Kidney capillary endothelial cell (primary cell): ENCODE measurements at places on chromosomes 5 and 9.

DNA sequence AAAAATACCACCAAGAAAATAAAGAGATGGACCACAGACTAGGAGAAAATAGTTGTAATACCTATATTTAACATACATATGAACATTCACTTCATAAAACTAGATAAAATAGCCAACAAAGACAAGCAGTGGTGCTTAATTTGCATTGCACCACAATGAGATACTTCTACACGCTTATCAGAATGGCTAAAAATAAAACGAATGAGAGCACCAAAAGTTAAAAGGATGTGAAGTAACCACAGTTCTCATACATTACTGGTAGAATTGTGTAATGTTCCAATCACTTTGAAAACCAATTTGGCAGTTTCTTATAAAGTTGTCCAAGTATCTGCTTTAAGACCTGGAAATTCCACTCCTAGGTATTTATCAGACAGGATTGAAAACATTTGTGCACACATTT lies 198.9 kb upstream of the SGCD start:
- DNase-seq = no peak

- no peak for DNase-seq
Observed at GRCh38 chr5:179805070-179805528, 1.6 kb downstream of the MGAT4B start.

DNA sequence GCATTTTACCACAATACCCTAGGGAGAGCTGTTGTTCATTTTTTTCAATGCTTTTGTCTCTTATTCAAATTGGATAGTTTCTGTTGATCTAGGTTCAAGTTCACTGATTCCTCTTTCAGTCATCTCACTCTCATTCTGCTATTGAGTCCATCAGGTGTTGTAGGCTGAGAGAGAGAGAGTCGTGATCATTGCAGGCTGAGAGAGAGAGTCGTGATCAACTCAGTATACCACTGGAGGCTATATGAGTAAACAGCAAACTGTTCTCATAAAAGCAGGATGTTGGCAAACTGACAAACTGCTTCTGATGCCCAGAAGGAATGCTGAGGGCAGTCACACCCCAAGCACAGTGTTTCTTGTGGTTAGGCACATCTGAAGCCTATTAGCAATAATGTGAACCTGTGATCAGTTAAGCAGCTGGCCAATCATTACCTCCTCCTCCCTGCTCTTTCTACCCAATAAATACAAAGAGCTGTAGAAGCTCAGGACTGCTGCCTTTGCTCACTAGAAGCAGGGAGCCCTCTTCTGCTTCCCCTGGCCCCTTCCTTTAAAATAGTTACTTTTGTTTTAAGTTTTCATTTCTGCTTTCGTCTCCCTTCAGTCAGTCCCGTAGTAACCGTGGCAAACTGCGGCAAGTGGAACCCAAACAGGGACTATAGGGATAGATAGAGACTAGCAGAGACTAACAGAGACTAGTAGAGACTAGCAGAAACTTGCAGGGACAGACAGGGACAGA lies 476.1 kb upstream of the ACO1 start:
- no peak for DNase-seq

DNA sequence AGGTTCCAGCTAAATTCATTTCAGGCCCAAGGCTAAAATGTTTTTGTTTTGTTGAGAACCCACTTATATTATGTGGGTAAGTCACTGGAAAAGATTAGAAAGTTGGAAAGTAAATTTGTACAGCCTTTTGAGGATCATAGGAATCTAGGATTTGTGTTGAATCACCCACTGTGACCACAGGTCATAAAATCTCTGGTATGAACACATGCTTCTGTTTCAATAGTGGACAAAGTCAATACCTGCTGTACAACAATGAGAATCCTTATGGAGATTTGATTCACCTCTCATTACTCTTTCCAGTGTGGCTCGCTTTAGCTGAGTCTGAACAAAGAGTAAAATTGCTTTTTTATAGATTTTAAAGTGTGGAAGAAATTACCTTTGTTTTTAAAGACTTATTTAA lies 369.5 kb downstream of the TMEM167A start:
- no peak for DNase-seq

GRCh38 chr5:173055722-173055982 lies 500 bp upstream of the CREBRF start:
- no peak for DNase-seq

DNA sequence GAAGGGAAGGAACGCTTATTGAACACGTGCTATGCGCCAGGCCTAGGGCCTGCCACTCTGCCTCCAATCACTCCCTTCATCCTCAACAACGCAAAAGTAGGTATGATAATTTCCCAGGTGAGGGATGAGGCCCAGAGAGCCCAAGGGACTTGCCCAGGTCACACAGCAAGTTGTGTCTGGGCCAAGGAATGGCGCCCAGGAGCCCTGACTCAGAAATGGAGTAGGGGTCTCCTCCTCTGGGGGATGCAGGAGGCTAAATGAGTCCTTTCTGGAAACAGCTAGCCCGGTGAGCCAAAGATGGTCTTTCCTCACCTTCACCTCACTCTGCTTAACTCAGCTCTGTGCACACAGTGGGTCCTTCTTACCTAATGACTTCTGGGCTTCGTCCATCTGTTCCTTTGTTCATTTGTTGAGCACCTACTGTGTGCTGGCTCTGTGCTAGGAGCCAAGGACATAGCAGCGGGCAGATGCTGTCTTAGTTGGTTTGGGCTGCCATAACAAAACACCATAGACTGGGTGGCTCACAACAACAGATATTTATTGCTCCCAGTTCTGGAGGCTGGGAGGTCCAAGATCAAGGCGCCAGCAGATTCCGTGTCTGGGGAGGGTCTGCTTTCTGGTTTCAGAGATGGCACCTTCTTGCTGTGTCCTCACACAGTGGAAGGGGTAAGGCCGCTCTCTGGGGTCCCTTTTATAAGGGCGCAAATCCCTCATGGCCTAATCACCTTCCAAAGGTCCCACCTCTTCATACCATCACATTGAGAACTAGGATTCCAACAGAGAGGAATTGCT lies 22.3 kb upstream of the NEURL1B start:
- no peak for DNase-seq

GRCh38 chr9:592225-592624 lies 249.3 kb upstream of the DMRT1 start:
- no peak for DNase-seq

DNA sequence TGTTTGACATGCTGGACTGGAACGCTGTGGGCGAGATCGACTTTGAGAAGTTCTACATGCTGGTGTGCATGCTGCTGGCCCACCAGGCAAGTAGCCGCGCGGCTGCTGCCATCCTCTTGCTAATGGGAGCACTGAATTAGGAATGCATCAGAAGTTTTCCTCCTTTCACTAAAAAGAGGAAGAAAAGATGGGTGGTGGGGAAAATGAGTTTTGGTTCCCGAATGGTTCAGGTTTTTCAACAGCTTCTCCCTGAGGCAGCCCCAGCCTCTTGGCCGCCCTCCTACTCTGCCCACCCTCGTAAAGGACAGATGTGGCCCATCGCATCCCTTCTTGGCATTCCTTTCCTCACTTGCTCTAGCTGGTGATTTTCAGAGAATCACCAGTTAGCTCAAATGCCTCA lies 5.5 kb downstream of the EFCAB9 start:
- DNase-seq = no peak

DNA sequence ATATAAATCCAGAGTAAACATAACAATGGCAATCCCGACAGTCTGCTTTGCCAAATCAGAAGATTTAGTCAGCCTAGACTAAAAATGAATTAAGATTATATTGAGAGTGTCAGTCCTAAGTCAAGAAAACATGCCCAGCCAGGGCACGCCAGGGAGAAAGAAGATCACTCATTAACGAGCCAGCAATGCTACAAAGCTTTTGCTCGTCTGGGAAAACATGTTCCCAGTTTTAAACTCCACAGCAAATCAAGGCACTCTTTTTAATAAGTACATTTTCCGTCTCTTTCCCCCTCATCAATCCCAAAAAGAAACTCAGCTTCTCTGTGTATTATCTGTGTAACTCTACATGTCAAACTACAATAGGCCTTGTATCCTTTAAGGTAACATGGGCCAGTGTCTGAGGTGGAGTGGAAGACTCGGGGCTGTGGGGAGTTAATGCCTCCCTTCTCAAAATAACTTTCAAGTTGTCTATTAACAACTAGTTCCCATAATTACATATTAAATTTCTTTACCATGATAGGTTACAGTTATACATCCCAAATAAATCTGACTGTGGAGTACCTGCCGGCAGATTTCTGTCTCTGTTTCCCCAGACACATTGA lies 40.9 kb downstream of the NFIB start:
- DNase-seq = peak; percentile 11

- DNase-seq = no peak
Observed at GRCh38 chr5:20056933-20057332, 68.9 kb upstream of the CDH18 start.

DNA sequence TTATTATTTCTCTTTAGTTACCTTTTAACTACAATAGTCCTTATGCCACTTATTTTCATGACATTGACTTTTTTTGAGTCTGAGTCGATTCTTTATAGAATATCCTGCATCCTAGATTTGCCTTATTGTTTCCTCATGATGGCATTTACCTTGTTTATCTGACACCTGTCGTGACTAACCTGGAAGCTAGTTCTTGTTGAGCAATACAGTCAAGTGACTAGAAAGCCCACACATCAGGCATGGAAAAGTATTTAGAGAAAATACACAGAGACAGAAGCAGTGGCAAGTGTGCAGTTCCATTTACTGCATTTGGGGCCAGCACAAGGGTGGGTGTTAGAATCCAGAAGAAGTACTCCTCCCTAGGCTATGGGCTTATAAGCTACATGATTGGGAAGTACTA lies 97.8 kb downstream of the ERMP1 start:
- no peak for DNase-seq

GRCh38 chr9:116103976-116104820 lies 49.4 kb upstream of the PAPPA start:
- DNase-seq = no peak

GRCh38 chr5:79999722-80000121 lies 8.7 kb upstream of the MTX3 start:
- DNase-seq = no peak

GRCh38 chr5:74652576-74652975 lies 12.0 kb upstream of the ENC1 start:
- DNase-seq = no peak

DNA sequence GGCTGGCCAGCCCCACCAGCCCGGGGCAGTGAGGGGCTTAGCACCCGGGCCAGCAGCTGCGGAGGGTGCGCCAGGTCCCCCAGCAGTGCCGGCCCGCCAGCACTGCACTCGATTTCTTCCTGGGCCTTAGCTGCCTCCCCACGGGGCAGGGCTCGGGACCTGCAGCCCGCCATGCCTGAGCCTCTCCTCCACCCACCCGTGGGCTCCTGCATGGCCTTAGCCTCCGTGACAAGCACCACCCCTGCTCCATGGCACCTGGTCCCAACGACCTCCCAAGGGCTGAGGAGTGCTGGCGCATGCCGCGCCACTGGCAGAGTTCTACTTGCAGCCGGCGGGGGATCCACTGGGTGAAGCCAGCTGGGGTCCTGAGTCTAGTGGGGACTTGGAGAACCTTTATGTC lies 452.6 kb downstream of the AGTPBP1 start:
- DNase-seq = no peak

DNA sequence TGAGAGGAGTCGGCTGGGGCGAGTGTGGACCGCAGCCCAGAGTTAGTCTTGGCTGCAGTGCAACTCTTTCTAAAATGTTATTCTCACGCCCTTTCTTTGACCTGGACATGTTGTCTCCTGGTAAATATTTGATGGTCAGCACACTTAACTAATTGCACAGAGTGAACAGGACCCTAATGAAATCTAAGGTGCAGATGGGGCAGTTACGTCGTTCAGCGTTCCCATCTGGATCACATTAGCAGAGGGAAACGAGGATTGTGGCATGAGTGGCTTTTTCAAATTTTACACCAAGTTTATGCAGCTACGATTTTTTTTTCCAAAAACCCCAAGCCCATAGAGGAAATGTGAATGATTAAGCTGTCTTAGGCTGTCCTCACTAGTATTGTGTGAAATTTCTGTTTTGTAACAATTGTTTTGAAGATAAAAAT lies 483 bp downstream of the C9orf85 start:
- DNase-seq = no peak

- DNase-seq = no peak
Observed at GRCh38 chr9:93048566-93049448, 9.7 kb upstream of the SUSD3 start.

GRCh38 chr5:93807846-93808245 lies 66.4 kb upstream of the POU5F2 start:
- DNase-seq = no peak

DNA sequence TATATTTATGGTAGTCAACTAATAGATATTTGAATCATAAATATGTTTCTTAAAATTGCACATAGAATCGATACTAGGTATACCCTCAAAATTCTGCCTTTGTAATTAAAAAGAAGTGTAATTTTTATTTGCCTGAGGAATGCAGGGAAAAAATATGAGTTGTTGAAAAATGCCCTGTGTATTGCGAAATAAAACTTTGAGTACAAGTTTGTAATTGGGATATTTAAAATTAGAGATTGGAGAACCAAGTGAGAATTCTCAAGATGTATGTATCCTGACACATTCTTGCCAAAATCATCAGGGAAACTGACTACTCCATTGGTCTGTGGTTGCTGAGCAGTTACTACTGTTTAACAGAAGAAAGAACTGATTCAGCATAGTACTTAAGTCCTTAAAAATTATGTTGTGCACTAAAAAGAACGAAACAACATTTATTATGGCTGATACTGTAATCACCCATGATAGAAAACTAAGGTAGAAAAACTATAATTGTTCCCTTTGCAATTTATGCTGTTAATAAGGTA lies 36.0 kb downstream of the ST8SIA4 start:
- DNase-seq = no peak

DNA sequence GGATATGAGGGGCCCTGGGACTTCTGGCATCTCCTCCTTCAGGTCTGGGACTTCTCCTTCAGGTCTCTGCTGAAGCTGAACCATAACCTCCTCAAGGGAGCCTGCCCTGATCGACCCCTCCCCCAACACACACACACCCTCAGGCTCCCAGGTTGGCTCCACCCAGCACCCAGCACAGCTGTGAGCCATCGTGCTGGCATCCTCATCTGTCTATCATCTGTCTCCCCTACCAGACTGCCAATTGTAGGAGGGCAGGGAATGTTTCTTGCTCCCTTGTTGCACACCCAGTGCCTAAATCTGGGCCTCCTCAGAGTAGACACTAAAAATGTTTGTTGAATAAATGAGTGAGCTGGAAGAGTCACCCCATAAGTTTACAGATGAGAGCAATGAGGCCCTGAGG lies 71.4 kb downstream of the LRSAM1 start:
- no peak for DNase-seq

DNA sequence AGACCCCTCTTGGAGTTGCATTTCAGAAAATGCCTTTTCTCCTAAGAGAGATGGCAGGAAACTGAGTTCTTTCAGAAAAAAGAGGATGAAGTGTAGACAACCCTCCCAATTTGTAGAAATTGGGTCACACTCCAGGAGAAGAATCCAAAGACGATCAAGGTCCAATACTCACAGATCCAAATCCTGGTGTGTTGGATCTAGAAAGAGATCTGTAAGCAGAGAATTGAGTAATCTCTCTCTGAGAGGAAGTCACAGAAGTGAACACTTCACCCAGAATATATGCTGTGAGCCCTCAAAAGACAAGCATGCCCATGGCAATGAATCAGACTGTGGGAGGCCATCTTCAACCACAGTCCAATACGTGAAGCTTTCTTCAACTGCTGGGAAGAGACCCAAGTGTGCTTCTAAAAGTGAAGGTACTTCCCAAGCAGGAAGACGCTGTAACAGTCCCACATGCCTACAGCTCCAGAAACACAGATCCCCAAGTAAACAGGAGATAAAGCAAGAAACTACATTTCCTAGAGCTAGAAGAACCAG lies 182.7 kb downstream of the SMC2 start:
- no peak for DNase-seq

GRCh38 chr9:111360881-111361280 lies 30.9 kb upstream of the OR2K2 start:
- DNase-seq = no peak
